Transverse colon (tissue), 4 donors: ENCODE measurements at places on chromosomes 13 and 19. TPM values are rescaled to one million over a fixed set of nuclear protein-coding genes. Genes with fewer than 3 reads are reported as not detected.

GRCh38 chr19:15463861-15464371, 428 bp downstream of the RASAL3 start:
- no peaks in the 10 kb centered on the region for H3K4me1 ChIP-seq
- peak overlapping the region; percentile 54 for H3K4me3 ChIP-seq
- peak overlapping the region; percentile 83 for H3K27ac ChIP-seq
- H3K36me3 ChIP-seq = no peaks in the 10 kb centered on the region
- DNase-seq = peak; percentile 64

GRCh38 chr13:89407357-89407756, 1736.2 kb downstream of the SLITRK5 start:
- no peaks in the 10 kb centered on the region for H3K27me3 ChIP-seq
- H3K4me3 ChIP-seq = no peak overlapping the region
- no peaks in the 10 kb centered on the region for H3K4me1 ChIP-seq

DNA sequence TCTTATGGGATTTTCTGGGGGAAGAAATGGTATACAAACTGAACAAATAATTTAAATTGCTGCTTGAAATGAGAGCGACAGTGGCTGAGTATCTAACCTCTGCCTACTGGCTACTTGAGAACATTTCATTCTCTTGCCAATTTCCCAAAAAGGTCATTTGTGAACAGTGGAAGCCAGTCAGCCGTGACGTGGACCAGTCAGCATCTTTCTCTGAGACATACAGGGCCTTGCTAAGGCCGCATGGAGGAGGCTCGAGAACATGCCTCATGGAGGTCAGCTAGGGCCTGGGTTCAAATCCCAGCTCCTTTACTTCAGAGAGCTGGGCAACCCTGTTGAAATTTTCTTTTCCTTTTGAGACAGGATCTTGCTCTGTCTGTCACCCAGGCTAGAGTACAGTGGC, 20.3 kb downstream of the ZC3H4 start:
- peak overlapping the region; percentile 81 for H3K27ac ChIP-seq
- no peak overlapping the region for H3K4me3 ChIP-seq
- no peak for DNase-seq
- H3K4me1 ChIP-seq = peaks cover 60% of the 10 kb centered on the region

- H3K36me3 ChIP-seq = no peaks in the 10 kb centered on the region
- H3K27ac ChIP-seq = no peak overlapping the region
- H3K4me1 ChIP-seq = no peaks in the 10 kb centered on the region
- no peak overlapping the region for H3K4me3 ChIP-seq
- DNase-seq = no peak
Observed at GRCh38 chr13:103238441-103238840, 172.2 kb upstream of the SLC10A2 start.

The SIGLEC11 gene
- total RNA-seq = 1.2 TPM

The CLDND2 gene
- total RNA-seq = not detected

The MIER2 gene
- total RNA-seq = 8.2 TPM
